ENCODE measurements at places on chromosomes 5 and 9.

DNA sequence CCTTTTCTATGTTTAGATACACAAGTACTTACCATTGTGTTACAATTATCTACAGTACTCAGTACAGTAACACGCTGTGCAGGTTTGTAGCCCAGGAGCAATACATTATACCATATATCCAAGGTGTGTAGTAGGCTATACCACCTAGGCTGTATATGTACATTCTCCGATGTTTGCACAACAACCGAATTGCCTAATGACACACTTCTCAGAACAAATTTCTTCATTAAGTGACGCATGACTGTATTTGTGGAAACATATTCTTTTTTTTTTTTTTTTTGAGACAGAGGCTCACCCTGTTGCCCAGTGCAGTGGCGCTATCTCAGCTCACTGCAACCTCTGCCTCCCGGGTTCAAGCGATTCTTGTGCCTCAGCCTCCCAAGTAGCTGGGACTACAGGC lies 4.0 kb upstream of the RAD23B start:
- DNase-seq: no peak

DNA sequence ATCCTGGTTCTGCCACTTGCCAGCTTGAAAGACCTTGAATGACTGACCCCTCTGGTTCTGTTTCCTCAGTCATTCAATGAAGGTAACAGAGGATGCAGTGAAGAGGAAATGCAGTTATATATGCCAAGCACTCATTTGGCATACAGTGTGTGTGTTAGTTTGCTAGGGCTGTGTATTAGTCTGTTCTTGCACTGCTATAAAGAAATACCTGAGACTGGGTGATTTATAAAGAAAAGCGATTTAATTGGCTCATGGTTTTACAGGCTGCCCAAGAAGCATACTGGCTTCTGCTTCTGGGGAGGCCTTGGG lies 8.6 kb upstream of the WHRN start:
- no peak for DNase-seq

DNA sequence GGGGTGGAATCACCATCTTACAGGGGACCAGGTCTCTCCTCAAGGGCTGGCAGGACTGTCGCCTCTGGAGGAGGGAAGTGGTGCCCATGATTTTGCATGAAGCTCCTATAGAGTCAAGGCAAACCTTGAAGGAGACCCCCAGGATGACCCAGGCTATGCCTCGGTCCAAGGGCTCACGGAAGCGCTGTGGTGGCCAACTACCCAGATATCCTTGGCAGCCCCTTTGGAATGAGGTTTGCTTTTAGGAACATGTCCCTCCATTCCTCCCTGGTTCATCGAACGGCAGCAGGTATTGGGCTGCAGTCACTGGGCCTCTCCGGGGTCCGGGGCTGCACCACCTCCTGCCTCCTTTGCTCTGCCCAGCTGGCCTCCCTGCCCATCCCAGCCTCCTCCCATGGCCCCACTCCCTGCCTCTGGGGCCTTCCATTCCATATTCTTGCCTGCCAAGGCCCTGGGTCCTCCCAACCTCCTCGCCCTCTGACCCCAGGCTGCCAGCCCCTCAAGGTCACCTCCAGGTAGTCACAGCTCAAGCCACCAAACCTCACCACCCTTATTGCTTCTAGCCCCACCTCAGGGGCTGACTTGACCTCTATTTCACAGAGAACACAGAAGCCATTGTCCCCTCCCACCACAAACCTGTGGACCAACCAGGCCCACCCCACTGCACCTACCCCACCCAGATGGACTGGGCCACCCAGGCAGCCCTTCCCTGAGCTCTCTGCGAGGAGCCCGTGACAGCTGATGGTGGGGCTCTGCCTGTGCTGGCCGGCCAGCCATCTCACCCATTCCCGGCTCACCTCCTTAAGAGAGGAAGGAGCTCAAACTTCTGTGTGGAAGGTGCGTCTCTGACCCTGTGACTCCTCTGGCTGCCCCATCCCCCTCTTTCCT lies 3.6 kb upstream of the IL3 start:
- DNase-seq: no peak

DNA sequence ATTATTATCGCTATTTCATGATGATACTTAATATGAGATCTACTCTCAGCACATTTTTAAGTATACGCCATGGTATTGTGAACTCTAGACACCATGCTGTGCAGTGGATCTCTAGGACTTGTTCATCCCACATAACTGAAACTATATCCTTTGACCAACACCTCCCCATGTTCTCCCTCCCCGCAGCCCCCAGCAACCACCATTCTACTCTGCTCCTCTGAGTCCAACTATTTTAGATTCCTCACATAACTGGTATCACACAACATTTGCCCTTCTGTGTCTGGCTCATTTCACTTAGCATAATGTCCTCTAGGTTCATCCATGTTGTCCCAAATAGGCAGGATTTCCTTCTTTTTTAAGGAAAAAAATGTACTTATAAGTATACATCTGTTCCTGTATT lies 6.6 kb upstream of the TBC1D2 start:
- no peak for DNase-seq

DNA sequence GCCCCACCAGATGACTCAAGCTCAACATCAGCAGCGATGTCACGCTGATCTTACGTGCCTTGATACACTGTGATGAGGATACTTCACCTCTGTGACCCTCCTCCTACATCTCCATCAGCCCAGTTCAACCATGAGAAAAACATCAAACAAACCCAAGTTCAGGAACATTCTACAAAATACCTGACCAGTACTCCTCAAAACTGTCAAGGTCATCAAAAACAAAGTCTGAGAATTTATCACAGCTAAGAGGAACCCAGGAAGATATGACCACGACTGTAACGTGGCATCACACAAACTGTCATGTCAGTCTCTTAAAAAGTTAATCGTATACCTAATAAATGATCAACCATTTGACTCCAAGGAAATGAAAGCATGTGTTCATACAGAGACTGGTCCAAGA lies 90.8 kb downstream of the COL23A1 start:
- DNase-seq: no peak

GRCh38 chr9:122350577-122351355 lies 20.1 kb upstream of the PTGS1 start:
- peak; percentile 86 for DNase-seq

DNA sequence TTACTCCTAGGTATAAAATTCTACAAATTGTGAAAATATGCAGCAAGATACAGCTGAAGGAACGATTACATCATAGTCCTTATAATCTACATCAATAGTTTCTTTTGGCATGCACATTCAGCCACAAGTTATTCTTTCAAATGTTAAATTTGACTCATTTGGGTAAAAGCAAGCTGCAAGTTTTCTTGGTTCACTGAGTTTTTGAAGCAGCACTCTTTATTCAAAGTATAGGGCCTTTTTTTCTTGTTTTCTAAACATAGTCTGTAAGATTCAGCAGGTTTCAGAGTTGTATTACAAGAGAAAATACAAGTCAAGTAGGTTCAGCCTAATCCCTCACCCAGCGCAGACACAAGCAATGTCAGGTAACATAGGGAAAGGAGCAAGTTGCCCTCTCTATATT lies 981.5 kb downstream of the PTPRD start:
- DNase-seq: peak; percentile 11

DNA sequence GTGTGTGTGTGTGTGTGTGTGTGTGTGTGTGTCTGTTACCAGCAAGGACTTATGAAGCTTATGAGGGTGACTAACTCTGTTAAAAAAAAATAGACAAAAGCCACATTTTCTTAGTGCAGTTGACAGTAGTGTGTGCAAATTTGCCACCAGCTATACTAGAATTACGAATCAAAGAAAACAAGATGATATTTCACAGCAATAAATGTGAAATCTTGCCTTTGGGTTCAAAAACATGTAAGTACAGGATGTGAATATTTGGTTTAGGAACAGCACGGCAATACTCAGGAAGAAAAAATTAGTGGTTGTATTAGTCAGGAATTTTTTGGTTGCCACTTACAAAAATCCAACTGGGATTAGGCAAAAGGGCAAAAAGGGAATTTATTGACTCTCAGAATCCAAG lies 117.4 kb downstream of the NPR3 start:
- DNase-seq: no peak

DNA sequence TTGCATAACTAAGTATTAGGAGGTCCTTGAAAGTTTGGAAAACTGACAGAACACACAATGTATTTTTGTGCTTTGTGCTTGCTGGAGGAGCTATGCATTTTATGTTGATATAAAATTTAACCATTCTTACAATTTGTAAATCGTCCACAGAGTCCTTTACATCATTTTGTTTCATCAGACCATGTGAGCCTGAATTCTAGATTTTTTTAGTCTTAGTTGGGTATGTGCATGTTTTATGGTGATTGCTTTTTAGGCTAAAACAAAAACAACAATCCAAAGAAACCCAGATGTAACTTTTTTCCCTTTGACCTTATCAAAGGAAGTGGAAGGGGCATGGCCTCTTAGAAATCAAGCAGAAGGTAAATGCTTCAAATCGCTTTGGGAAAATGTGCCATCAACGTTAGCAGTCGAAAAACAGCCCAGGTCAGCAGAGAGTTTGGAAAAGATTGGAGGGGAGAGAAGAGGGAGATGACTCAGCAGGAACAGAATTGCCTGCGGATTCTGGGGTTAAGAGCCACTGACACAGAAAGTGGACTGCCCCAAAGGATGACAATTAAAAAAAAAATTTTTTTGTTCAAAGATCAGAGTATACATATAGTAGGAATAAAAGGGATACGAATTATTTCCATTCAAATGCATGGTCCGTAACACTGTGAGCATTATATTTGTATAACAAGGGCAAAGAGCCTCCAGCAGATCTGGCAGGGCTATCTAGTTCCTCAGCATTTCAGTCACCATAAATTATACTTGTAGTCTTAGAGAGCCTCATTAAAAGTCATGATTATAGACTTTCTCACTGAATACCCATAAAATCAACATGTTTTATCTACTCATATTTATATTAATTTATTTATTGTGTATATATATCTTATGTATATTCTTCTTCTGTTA lies 253.5 kb upstream of the HAPLN1 start:
- DNase-seq: no peak

DNA sequence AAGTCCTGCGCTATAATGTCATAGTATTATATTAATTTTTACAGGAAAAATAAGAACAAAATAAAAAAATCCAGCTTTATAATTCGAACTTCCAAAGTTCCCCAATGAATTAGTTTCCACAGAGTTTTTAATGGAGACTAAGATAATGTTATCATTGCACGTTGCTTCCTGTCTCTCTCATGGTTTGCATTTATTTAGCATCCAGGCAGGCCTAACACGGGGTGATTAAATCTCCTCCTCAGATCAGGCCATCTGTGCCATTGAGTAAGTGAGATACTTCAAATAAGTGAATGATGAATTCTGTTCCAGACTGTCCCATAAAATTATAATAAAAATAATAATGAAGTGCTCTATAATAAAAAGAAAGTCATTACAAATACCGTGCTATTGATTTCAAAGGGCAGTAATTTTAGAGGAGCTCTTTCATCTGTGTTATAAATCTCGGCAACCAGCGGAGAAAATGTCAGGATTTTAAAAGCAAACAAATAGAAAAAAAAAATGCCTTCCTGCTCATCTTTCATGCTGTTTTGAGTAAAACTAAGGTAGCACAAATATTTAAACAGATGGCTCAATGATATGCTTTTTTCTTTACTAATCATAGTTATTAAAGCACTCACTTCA lies 570.6 kb upstream of the ZNF608 start:
- DNase-seq: no peak

DNA sequence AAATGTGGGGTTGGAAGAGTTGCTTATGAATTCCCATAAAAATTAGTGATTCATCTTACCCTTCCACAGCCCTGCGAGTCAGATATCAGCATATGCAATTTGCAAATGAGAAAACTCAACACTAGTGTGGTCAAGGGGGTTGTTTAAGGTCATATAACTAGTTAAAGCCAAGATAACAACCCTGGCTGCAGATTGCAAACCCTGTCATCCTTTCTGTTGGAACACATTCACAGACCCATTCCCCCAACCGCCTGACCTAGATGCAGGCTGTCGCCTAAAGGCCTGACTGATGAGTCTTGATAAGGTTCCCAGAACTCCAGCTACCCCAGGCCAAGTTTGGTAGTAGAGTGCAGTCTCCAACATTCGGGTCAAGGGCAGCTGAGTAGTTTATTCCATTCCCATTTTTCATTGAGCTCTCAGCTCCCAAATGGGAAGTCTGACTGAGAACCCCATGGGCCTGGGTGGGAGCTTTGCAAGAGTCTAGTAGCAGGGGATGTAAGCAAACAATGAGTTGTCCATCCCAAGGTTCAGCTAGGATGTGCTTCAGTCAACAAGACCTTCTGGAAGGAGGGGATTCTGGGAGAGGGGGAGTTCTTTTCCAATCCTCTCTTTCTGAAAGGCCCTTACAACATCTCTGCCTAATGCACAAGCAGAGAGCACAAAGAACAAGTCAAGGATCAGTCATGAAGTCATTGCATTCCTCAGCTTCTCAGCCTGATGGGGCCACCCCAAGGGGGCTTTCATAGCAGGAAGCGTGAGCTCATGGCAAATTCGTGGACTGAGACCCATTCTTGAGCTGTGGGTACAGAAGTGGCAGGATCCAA lies 40.3 kb downstream of the ADAM19 start:
- DNase-seq: no peak

- DNase-seq: no peak
These were observed 288.8 kb downstream of the PIK3R1 start for GRCh38 chr5:68504306-68504705.

GRCh38 chr9:72955571-72955970 lies 2.7 kb upstream of the ALDH1A1 start:
- DNase-seq: no peak

- no peak for DNase-seq
These were observed 494.2 kb upstream of the KLF4 start for GRCh38 chr9:107983762-107984161.

- DNase-seq: no peak
These were observed 42.3 kb downstream of the JADE2 start for GRCh38 chr5:134567641-134568336.

- no peak for DNase-seq
These were observed 34.1 kb upstream of the C5orf47 start for GRCh38 chr5:173954671-173955521.

DNA sequence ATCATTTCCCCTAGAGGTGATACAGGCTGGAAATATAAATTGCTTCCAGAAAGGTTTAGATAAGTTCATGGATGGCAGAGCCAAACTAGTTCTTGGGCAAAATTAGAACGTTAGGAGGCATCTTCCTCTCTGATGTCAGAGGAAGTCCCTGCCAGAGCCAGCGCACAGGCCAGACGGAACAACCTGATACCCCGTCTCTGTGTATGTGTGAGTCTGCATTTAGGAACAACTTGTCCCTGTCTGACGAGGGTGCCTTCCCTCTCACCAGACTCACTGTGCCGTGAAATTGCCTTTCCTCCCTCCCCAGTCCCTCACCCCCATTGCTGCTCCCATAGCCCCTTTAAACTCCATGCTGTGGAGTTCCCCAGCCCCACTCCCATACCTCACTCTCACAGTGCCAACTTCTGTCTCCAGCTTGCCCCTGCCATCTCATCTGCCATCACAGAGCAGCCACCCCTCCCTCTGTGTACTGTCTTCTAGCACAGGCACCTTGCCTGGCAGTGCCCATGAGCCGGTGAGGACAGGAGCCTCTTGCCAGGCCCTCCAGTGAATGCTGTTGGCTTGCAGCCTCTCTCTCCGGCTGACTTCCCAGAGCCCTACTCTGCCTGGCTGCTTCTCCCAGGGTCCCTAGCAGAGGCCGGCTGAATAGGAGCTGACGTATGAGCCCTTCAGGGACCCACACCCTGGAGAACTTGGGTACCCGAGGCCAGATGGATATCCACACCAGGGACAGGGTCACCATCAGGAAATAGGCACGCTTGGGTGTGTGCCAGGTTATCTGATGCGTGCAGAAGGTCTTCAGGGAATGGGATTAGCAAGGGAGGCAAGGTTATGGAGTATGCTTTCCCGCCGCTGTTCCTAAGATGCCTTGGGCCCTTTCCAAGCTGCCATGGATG lies 26.7 kb downstream of the UNC5A start:
- DNase-seq: no peak
